ENCODE measurements at places on chromosomes 1 and 21.

- DNase-seq = no peak
Observed at GRCh38 chr1:231724041-231724440, 97.5 kb downstream of the DISC1 start.

DNA sequence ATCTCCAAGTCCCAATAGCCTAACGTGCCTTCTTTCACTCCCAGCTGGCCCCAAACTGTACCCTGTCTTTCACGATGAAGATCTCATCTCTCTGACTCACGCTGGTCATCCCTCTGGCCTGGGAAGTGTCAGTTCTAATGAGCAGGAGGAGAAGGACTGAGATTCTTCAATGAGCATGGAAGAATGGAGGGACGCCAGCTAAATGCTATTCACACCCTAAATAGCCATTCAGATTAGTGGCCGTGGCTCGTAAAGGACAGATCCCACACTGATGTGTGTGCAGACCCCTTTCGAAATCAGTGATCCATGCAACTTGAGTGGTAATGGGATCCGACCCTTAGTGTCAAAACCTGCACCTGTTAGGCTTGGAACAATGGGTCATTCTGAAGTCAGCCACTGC is 75.9 kb upstream of the SMYD2 start:
- DNase-seq = no peak

GRCh38 chr1:24640288-24640687 is 2.8 kb upstream of the SRRM1 start:
- no peak for DNase-seq

- DNase-seq = no peak
Observed at GRCh38 chr1:96944432-96945092, 223.0 kb downstream of the PTBP2 start.

DNA sequence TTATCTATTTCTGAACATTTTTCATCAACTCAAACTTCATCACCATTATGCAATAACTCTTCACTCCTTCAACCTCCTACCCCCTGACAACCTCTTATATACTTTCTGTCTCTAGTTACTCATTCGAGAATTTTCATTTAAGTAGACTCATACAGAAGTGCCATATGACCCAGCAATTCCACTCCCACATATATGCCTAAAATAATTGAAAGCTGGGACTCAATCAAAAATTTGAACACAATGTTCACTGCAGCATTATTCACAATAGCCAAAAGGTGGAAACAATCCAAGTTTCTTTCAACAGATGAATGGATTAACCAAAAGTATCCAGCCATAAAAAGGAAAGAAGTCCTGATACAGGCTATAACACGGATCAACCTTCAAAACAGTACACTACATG is 24.1 kb downstream of the COL11A1 start:
- DNase-seq = no peak

GRCh38 chr1:29506678-29507225 is 270.4 kb downstream of the PTPRU start:
- no peak for DNase-seq

- DNase-seq = peak; percentile 52
Observed at GRCh38 chr1:17207966-17208418, 3.1 kb downstream of the PADI1 start.

- no peak for DNase-seq
Observed at GRCh38 chr1:246161626-246162025, 345.5 kb downstream of the SMYD3 start.

Measured in activated CD8-positive, alpha-beta memory T cell treated with anti-CD3 and anti-CD28 coated beads for 48 hours (primary cell).